ENCODE measurements at places on chromosomes 6 and 20. TPM values are rescaled to one million over a fixed set of nuclear protein-coding genes. Genes with fewer than 3 reads are reported as not detected.

Gene TXLNB
- total RNA-seq, result 0.14 TPM

Gene FAM83B
- not detected for total RNA-seq

Gene CAGE1
- total RNA-seq, result 0.25 TPM

Gene ARMH2
- not detected for total RNA-seq
